ENCODE measurements at places on chromosomes 1 and 21.

DNA sequence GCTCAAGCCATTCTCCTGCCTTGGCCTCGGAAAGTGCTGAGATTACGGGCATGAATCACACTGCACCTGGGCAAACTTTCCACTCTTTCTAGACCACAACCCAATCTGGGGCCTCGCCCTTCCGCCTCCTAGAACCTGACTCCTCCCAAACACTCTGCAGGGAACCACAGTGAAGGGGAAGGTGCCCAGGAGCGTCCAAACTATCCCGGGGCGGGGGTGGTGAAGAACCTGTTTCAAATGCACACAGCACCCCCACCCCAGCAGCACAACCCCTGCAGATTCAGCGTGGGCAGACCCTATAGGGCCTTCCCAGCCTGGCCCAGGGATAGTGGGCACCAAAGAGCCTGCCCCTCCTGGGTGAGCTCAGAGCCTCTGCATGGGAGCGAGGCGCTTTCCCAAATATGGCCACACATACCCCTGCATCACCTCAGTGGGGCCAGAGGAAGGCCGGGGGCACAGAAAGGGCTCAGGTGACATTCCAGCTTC is 86.9 kb downstream of the STUM start:
- no peak for DNase-seq
- H3K36me3 ChIP-seq, result peaks cover 3% of the 10 kb centered on the region
- H3K27ac ChIP-seq, result no peak overlapping the region
- no peak overlapping the region for H3K4me3 ChIP-seq

- H3K27ac ChIP-seq, result no peak overlapping the region
- no peaks in the 10 kb centered on the region for H3K36me3 ChIP-seq
- H3K27me3 ChIP-seq, result no peaks in the 10 kb centered on the region
- no peak overlapping the region for H3K4me3 ChIP-seq
- DNase-seq, result no peak
Measured at GRCh38 chr1:102535829-102536505, 539.2 kb upstream of the OLFM3 start.

DNA sequence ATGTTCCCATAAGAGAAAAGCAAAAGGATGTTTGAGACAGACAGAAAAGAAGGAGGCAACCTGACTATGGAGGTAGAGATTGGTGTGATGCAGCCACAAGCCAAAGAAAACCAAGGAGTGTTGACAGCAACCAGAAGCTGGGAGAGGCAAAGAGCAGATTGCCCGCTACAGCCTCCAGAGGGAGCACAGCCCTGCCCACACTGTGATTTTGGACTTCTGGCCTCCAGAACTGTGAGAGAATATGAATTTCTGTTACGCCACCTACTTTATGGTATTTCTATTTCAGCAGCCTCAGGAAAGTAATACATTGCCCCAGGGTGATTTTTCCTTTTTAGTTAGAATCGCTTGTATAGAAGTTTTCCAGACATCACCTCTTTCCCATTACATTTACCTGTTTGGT is 28.4 kb downstream of the SLAMF6 start:
- H3K27me3 ChIP-seq, result no peaks in the 10 kb centered on the region
- no peak for DNase-seq
- H3K36me3 ChIP-seq, result no peaks in the 10 kb centered on the region
- no peak overlapping the region for H3K4me3 ChIP-seq
- no peaks in the 10 kb centered on the region for H3K4me1 ChIP-seq

DNA sequence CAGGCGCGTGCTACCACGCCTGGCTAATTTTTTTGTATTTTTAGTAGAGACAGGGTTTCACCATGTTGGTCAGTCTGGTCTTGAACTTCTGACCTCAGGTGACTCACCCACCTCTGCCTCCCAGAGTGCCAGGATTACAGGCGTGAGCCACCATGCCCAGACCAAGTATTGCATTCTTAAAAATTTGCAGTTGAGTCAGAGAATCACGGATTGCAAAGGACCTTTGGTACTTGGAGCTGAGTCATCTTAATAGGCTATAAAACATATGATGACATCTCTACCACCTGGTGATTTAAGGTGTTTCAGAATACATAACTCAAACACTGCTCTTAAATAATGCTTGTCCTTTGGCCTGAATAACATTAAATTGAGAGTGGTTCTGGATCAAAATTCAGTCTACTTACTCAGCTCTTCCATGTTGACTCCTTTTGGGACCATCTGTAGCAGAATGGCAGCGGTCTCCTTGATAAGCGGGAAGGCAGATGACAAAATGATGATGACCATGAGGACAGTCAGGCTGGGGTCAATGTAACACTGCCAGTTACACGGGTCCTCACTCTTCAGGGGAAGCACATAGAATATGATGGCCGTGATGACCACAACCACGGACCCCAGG is 10.4 kb downstream of the SLC30A10 start:
- no peak overlapping the region for H3K27ac ChIP-seq
- no peak for DNase-seq
- H3K27me3 ChIP-seq, result no peaks in the 10 kb centered on the region
- no peaks in the 10 kb centered on the region for H3K36me3 ChIP-seq

DNA sequence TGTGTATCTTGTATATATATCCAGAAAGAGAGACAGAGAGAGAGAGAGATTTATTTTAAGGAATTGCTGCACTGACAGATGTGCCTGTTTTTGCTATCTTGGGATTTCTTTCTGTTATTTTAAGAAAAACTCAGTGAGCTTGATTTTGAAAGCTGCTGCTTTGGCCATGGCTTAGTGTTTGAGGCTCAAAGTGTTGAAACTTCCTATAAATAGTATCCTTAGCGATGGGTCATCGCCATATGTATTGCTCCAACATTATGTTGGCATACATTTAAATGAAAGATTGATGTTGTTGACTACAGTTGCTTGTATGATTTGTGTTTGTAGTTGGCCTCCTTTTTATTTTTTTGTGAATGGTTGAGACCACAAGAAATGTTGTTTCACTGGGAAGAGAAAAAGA is 29.0 kb upstream of the NTPCR start:
- H3K4me1 ChIP-seq, result no peaks in the 10 kb centered on the region
- DNase-seq, result no peak

GRCh38 chr1:168223681-168224540 is 1.9 kb upstream of the SFT2D2 start:
- no peak overlapping the region for H3K4me3 ChIP-seq
- no peak for DNase-seq

DNA sequence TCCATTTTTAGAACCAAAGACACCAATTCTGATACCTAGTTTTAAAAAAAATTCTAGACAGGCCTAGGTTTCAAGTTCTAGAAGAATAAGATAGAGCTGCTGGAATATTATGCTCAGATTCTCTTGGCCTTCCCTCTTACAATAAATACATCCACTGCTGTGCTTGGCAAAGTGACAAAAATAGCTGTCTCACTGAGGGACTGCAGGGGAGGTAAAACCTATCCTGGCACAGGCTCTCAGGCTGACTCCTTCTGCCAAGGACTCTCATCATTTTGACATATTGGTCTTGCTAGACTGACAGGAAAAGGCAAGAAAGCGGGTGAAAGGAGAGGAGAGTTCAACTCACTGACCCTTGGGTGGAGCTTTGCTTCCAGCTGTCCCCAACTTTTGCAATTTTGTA is 197.0 kb upstream of the LHX8 start:
- no peak overlapping the region for H3K27ac ChIP-seq
- no peak overlapping the region for H3K4me3 ChIP-seq
- H3K36me3 ChIP-seq, result no peaks in the 10 kb centered on the region
- no peak for DNase-seq

- no peak overlapping the region for H3K27ac ChIP-seq
- H3K36me3 ChIP-seq, result no peaks in the 10 kb centered on the region
- H3K27me3 ChIP-seq, result no peaks in the 10 kb centered on the region
- H3K4me3 ChIP-seq, result no peak overlapping the region
- no peaks in the 10 kb centered on the region for H3K4me1 ChIP-seq
Measured at GRCh38 chr1:111884772-111885443, 104.6 kb downstream of the KCND3 start.

DNA sequence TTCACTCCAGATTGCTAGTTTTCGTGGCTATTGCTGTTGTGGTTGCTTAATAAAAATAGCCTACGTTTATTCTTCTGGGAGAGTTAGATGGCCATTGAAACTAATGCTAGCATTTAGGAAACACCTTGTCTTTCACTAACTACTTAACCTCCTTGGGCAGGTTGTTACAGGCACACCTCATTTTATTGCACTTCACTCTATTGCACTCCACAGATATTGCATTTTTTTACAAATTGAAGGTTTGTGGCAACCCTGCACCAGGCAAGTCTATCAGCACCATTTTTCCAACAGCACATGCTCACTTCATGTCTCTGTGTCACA is 11.3 kb upstream of the MARK1 start:
- no peaks in the 10 kb centered on the region for H3K27me3 ChIP-seq
- H3K36me3 ChIP-seq, result no peaks in the 10 kb centered on the region
- H3K4me3 ChIP-seq, result no peak overlapping the region
- H3K4me1 ChIP-seq, result no peaks in the 10 kb centered on the region
- no peak for DNase-seq

DNA sequence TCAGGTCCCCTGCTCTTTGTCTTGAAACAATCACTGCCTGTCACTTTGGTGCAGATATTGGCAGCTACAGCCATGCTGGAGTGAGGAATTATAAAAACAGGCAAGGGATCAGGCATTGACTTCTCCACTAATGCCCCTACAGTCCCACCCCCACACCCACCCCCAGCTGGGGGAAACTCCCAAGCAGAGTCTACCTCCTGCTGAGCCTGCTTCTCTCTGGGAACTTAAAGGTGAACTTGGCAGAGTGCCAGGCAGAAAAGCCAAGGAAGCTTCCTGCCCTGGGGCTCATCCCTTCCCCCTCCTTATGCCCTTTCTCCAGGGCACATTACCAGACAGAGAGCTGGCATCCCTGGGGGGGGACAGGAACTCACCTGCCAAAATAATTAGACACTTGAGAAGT is 6.7 kb downstream of the NCMAP start:
- no peak overlapping the region for H3K27ac ChIP-seq
- H3K4me3 ChIP-seq, result no peak overlapping the region

DNA sequence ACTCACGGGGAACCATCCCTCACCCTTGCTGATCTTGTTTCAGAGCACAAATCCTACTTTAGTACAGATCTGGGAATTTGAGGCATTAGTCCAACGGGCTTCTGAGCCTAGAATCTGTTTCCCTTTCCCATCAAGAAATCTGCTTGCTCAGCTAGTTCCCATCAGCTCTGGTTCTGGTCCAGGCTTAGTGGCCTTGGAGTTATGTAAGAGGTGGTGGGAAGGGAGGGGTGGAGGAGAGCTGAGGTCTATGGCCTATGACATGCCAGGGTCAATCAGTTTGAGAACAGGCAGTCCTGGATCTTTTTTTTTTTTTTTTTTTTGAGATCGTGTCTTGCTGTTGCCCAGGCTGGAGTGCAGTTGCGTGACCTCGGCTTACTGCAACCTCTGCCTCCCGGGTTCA is 4.1 kb downstream of the GSTM1 start:
- H3K27me3 ChIP-seq, result no peaks in the 10 kb centered on the region
- DNase-seq, result no peak
- H3K36me3 ChIP-seq, result no peaks in the 10 kb centered on the region

DNA sequence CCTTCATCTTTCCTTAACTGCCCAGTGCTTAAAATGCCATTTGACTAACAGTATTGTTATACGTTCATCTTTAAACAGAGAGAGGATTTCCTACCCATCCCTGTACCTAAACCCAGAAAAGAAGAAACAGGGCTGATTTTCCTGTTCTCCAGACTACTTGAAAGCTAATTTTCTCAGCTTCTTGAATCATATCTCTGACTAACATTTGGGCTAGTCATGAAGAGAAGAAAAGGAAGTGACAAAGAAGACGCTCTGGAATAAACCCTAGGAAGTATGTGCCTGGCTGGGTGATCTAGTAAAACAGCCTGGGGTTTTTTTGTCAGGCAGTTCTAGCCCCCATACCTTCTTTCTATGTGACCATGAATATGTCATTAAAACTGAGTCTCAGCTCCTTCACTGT is 44.8 kb upstream of the SGIP1 start:
- H3K27me3 ChIP-seq, result no peaks in the 10 kb centered on the region
- H3K4me3 ChIP-seq, result no peak overlapping the region
- H3K36me3 ChIP-seq, result no peaks in the 10 kb centered on the region
- DNase-seq, result no peak
- no peaks in the 10 kb centered on the region for H3K4me1 ChIP-seq

- peaks cover 42% of the 10 kb centered on the region for H3K4me1 ChIP-seq
Measured at GRCh38 chr1:6870086-6870485, 84.8 kb downstream of the CAMTA1 start.

- no peaks in the 10 kb centered on the region for H3K36me3 ChIP-seq
- no peaks in the 10 kb centered on the region for H3K27me3 ChIP-seq
- no peak for DNase-seq
- peak overlapping the region; percentile 95 for H3K4me3 ChIP-seq
- H3K27ac ChIP-seq, result no peak overlapping the region
Measured at GRCh38 chr1:84480650-84481049, 1.6 kb downstream of the RPF1 start.

DNA sequence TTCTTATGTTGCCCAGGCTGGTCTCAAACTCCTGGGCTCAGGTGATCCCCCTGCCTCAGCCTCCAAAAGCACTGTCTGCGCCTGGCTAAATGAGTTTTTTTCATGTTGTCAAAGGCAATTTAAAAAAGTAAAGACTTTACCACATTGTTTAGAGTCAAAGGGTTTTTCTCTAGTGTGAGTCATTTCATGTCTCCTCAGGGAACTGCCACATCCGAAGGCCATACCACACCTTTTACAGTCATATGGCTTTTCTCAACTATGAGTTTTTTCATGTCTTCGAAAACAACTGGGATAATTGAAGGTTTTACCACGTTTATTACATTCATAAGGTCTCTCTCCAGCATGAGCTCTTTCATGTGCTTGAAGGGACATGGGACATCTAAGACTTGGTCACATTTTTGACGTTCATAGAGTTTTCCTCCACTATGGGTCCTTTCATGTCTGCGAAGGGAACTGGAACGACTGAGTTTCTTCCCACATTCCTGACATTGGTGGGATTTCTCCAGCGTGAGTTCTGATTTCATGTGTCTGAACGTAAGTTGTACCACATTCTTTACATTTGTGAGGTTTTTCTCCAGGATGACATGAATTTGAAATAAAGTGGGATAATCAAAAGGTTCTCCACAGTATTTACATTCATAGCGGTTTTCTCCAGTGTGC is 65.6 kb downstream of the UCHL5 start:
- no peak overlapping the region for H3K27ac ChIP-seq
- H3K4me3 ChIP-seq, result no peak overlapping the region
- DNase-seq, result no peak

DNA sequence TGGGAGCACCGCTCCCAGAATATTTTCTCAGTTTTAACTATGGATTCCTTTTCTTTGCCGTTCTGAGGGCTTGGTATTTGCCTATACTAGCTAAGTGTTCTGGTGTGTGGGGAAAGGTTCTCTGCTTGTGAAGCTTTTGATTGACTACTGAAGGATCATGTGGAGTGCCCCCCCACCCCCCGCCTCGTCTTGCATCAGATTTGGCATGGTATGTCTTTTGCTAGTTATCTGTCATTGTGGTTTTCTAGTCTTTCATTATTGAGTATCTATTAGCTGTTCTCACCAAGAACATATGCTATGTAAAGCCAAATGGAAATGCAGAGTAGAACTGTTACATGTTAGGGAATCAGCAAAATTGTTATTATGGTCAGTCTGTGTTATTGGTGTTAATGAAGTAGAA is 58.3 kb downstream of the MACF1 start:
- no peaks in the 10 kb centered on the region for H3K36me3 ChIP-seq
- H3K27ac ChIP-seq, result no peak overlapping the region
- H3K4me1 ChIP-seq, result peaks cover 48% of the 10 kb centered on the region

- no peaks in the 10 kb centered on the region for H3K36me3 ChIP-seq
- peaks cover 9% of the 10 kb centered on the region for H3K4me1 ChIP-seq
- no peak overlapping the region for H3K27ac ChIP-seq
- H3K4me3 ChIP-seq, result no peak overlapping the region
- DNase-seq, result no peak
- H3K27me3 ChIP-seq, result no peaks in the 10 kb centered on the region
Measured at GRCh38 chr21:29655577-29655976, 284.2 kb downstream of the GRIK1 start.

GRCh38 chr1:89041119-89041641 is 18.5 kb upstream of the GBP3 start:
- H3K4me1 ChIP-seq, result peaks cover 4% of the 10 kb centered on the region
- no peak overlapping the region for H3K4me3 ChIP-seq
- H3K36me3 ChIP-seq, result no peaks in the 10 kb centered on the region
- H3K27me3 ChIP-seq, result no peaks in the 10 kb centered on the region
- DNase-seq, result no peak
- no peak overlapping the region for H3K27ac ChIP-seq

Measured in thoracic aorta (tissue), 2 donors.